ENCODE measurements at places on chromosomes 5 and 9.

DNA sequence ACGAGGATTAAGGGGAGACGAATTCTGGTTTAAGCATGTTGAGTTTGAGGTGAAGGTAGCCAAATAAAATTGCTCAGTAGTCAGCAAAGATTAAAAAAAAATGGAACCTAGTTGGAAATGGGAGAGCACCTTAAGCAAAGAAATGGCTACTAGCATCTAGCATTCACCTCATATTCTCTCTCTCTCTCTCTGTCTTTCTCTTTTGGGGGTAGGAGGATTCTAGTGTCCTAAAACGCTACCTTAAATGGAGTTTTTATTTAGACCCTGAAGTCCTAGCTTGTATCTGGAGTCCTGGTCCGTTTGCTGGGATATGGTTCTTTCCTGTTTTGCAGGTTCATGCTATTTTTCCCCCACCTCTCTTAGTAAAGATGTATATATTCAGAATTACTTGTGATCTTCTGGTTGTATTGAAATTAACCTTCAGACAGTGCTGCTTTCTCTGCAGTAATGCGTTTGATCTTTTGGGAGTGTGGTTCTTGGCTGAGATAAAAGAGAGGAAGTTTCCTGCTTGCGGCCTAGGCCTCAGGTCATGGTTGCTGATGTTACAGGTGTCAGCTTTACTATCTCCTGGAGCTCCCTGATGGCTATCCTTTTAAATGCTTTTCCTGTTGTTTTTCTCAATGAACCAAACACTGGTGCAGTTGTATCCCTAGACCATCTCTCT is 8.0 kb downstream of the TGFBR1 start:
- no peak for DNase-seq

GRCh38 chr5:133610489-133611356 is 1.6 kb downstream of the FSTL4 start:
- peak; percentile 11 for DNase-seq

DNA sequence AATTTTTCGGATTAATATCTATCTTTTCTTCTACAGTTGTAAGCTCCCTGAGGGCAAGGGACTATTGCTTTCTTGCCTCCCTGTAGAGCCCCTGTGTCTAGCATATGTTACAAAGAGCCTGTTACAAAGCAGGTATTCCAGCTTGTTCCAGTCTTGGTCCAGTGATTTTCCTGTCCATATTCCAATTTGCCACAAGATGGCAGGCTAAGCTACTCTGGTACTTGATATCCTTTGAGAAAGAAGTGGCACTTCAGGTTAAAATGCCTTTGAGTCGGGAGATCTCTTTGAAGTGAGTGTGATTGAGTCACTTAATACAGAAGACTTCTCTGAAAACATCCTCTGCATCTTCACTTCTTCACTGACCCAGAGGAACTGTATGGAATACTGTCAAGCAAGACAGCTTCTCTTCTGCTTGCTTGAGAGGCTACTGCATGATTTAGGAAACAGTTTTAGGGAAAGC is 24.5 kb downstream of the CAVIN4 start:
- DNase-seq = peak; percentile 54

DNA sequence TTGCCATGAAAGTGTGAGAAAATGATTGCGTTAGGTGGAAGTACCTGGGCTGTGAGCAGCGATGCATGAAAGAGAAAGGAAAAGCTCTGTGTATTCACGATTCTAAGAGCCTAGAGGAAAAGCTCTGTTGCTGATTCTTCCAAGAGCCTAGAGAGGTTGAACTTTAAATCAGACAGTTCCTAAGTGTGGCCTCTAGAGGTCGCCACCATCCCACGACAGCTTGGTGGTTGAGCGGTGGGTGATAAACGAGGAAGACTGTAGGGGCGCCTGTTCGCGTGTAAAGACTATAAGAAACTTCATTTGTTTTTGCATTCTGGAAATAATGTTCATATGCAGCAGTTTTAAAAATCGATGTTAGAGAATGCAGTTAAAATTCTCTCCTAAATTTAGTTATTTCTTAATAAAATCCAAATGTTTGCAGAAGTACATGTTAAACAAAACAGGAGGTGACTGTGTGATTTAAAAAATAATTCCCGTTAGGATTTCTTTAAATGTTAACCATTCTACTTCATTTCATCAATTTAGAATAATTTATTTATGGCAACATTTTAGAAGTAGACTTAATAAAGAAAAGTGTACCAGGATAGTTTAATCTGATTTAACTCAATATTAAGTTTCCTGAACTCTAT is 107.7 kb downstream of the TENT4A start:
- peak; percentile 1 for DNase-seq

- DNase-seq = peak; percentile 74
These were observed 8.3 kb upstream of the AFF4 start for GRCh38 chr5:132971483-132972435.

DNA sequence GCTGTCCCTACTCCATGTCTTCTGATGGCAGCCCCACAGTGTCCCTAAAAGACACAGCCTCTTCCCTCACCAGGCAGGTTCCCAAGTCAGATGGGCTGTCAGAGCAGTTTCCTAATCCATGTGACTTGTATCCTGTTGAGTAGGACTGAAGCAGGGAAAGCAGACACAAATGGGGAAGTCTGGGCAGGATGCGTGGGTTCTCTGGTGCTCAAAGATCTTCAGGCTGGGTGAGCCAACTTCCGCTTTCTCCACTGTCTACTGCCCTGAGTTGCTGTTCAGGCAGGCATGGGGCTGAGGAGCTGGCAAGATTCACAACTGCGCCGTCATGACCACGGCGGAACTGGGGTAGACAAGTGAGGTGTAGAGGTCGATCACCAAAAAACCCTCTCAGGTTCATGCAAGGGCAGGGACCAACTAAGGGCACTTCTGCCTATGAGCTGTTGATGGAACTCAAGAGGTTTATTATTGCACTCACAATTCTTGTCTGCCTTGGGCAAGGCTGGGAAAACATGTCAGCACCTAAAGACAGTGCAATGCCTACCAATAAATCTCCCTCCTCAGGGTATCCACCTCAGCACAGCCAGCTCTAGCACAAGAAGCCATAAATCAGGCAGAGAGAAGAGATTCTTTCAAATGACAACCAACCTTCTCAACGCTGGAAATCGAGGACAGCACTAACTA is 83.4 kb downstream of the RAPGEF1 start:
- no peak for DNase-seq

DNA sequence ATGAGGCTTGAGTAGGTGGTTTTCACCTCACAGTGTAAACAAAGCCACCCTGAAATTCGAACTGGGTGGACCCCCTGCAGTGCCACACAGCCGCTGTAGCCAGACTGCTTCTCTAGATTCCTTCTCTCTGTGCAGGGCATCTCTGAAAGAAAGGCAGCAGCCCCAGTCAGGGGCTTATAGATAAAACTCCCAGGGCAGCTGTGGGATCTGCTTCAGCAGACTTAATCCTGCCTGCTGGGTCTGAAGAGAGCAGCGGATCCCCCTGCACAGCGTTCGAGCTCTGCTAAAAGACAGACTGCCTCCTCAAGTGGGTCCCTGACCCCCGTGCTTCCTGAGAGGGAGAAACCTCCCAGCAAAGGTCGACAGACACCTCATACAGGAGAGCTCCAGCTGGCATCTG is 71.4 kb downstream of the CARTPT start:
- no peak for DNase-seq

- no peak for DNase-seq
These were observed 45.5 kb upstream of the RNU6ATAC start for GRCh38 chr9:134209731-134210311.

GRCh38 chr5:176560364-176560763 is 11.2 kb downstream of the CDHR2 start:
- no peak for DNase-seq

DNA sequence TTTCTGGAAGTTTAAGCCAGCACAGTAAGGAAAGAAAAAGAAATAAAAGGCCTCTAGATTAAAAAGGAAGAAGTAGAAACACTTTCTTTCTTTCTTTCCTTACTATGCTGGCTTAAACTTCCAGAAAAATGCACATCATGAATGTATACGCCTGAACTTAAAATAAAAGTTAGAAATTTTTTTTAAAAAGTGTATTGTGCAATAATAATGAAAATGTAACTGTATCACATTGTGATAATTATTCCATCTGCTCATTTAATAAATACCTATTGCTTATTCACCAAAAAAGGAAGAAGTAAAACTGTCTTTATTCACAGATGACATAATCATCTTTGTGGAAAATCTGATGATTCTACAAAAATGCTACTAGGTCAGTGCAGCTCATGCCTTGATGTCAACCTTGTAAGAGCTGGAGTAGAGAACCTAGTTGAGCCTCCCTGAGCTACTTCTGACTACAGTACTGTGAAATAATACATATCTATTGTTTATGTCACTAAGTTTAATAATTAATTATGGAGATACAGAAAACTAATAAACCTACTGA is 49.4 kb downstream of the MCTP1 start:
- DNase-seq = no peak

DNA sequence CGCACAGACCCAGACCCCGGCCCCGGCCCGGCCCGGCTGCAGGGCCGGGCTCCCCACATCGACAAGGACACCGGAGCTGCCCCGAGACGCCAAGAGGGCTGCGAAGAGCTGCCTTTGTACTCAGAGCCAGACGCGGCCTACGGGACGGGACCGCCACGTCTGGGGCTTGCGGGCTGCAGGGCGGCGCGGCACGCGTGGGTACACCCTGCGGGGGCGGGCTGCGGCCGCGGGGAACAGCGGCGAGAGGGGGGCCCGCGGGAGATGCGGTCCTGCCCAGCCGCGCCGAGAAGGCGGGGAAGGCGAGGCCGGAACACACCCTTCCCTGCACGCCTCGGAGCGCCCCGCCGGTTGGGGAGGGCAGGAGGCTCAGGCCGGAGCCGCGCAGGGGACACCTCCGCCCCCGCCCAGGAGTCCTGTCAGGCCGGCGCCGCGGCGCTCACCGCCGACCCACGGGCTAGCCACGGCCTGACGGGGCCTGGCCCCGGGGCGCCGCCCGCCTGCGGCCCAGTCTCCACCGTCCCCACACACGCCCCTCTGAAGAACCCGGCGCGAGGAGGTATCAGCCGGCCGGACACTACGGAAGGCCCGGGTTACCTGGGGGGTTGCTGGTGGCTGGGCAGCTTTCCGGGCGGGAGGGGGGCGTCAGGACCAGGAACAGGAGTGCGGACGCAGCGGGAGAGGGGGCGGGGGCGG is 478 bp downstream of the RAB14 start:
- DNase-seq = no peak

GRCh38 chr9:88477300-88477751 is 57.7 kb upstream of the NXNL2 start:
- DNase-seq = peak; percentile 83

GRCh38 chr5:62828742-62829603 is 250.4 kb downstream of the LRRC70 start:
- no peak for DNase-seq

DNA sequence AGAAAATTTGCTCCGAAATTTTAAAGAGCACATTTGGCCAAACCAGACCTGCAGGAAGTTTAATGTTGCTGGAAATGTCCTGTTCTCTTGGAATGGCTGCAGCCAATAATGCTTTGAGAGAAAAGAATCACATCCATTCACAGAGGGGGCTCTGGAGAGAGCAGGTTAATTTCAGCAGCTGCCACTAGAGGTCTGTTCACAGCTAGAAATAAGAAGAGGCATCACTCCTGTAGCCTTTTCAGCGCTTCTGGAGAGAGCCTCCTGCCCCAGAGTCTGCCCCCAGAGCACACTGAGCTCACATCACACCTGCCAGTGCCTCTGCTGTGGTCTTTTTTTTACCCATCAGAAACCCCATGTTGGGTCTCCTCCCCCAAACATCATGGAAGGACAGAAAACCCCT is 124.8 kb upstream of the RAD23B start:
- DNase-seq = no peak

DNA sequence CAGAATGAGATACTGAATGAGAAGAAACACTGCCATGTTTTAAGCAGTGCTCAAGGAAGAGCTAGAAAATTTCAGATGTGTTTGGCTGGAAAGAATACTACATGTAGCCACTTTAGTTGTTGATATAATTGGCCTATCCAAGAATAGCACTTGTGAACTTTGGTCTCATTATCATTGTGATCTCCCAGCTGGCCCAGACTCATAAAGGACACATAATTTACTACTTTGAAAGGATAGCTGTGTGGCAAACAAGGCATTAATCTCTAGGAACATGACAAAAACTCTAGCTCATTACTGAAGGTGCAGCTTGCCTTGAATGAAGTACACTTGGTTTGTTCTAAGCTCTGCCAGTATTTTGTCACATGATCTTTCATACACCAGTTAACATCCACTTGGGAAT is 356.3 kb downstream of the CSNK1G3 start:
- no peak for DNase-seq

DNA sequence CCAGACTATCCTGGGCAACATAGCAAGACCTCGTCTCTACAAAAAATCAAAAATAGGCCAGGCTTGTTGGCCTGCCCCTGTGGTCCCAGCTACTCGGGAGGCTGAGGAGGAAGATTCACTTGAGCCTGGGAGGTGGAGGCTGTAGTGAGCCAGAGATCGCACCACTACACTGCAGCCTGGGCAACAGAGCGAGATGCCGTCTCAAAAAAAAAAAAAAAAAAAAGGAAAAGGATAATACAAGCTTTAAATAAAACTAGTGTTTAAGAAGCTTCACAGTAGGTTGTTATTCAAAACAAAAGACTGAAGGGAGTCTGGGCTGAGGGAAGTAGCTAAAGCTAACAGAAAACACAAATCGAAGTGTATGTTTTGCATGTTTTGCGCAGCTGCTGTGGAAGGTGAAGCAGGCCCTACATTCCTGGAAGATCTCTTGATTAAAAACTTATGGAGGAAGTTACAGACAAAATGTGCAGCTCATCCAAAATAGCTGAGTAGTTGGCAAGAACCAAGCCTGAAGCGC is 581 bp upstream of the C9orf40 start:
- no peak for DNase-seq

DNA sequence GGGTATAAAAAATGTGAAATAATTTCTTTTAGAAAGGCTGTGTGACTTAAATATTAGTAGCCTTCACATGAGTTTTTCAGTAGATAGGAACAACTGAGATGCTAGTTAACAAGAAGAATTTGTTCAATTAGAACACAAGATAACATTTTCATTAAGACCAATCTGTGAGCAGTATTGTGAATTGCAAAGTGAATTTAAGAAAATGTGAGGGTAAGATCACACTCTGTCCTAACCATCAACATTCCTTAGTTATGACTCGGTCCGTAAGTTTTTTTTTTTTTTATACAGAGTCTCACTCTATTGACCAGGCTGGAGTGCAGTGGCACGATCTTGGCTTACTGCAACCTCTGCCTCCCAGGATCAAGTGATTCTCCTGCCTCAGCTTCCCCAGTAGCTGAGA is 180.2 kb upstream of the EGFLAM start:
- DNase-seq = peak; percentile 60

DNA sequence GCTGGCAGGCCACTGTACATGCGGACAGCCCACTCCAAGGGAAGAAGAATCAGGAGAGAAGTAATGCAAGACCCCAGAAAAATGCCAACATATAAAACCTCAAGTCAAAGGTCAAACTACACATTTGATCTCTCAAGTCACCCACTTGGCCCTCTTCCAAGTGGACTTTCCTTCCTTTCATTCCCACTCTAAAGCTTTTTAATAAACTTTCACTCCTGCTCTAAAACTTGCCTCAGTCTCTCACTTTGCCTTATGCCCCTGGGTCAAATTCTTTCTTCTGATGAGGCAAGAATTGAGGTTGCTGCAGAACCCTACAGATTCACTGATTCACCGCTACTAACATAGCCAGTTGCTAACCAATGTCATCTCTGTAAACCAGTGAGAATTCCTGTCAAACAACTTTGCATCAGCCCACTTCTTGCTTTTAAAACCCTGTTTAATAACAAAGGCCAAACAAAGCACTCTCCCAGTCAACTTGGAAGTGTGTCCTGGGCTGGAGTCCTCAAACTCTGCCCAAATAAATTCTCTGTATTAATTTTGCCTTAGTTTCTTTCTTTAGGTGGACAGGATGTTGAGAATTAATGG is 6.9 kb upstream of the ATP6V1G1 start:
- DNase-seq = peak; percentile 22
